Endothelial cell (in vitro differentiated cells): ENCODE measurements at places on chromosomes 12 and 14. TPM values are rescaled to one million over a fixed set of nuclear protein-coding genes. Genes with fewer than 3 reads are reported as not detected.

Gene OGFOD2
- total RNA-seq = 10.4 TPM

Gene PHETA1
- 14.8 TPM for total RNA-seq

Gene SMCO2
- total RNA-seq = 0.46 TPM

Gene NELL2
- 1.7 TPM for total RNA-seq

Gene SLCO1B1
- total RNA-seq = not detected

Gene ERP27
- total RNA-seq = 0.46 TPM

Gene CLEC2A
- not detected for total RNA-seq

Gene MTERF2
- total RNA-seq = 7.7 TPM

Gene CCNB1IP1
- 91.1 TPM for total RNA-seq

Gene IL23A
- 0.80 TPM for total RNA-seq

Gene RPL10L
- not detected for total RNA-seq

Gene SALL2
- 38.4 TPM for total RNA-seq

Gene PIK3C2G
- not detected for total RNA-seq

Gene CLEC9A
- total RNA-seq = not detected
